ENCODE measurements at places on chromosomes 3 and 15. TPM values are rescaled to one million over a fixed set of nuclear protein-coding genes. Genes with fewer than 3 reads are reported as not detected.
A peak's percentile ranks its signal among the peaks of the same experiment; 100 is the strongest.

The MYD88 gene
- 74.1 TPM for total RNA-seq

The GNAT1 gene
- total RNA-seq: not detected

The CHRFAM7A gene
- not detected for total RNA-seq

The MKRN2OS gene
- not detected for total RNA-seq

The CPLX3 gene
- total RNA-seq: 0.12 TPM

The CCDC39 gene
- total RNA-seq: not detected

The EPHB1 gene
- total RNA-seq: 1.2 TPM

The GOLGA8K gene
- total RNA-seq: 0.77 TPM

The CDHR4 gene
- total RNA-seq: 0.08 TPM

The HCN4 gene
- not detected for total RNA-seq

GRCh38 chr3:130414457-130414856 lies 69.0 kb downstream of the COL6A5 start:
- H3K36me3 ChIP-seq: no peaks in the 10 kb centered on the region
- no peak for DNase-seq
- H3K27me3 ChIP-seq: peaks cover 6% of the 10 kb centered on the region
- H3K27ac ChIP-seq: no peak overlapping the region

- no peak for DNase-seq
- peaks cover 3% of the 10 kb centered on the region for H3K4me1 ChIP-seq
- no peak overlapping the region for H3K27ac ChIP-seq
Observed at GRCh38 chr15:39552556-39552955, 28.3 kb upstream of the THBS1 start.

DNA sequence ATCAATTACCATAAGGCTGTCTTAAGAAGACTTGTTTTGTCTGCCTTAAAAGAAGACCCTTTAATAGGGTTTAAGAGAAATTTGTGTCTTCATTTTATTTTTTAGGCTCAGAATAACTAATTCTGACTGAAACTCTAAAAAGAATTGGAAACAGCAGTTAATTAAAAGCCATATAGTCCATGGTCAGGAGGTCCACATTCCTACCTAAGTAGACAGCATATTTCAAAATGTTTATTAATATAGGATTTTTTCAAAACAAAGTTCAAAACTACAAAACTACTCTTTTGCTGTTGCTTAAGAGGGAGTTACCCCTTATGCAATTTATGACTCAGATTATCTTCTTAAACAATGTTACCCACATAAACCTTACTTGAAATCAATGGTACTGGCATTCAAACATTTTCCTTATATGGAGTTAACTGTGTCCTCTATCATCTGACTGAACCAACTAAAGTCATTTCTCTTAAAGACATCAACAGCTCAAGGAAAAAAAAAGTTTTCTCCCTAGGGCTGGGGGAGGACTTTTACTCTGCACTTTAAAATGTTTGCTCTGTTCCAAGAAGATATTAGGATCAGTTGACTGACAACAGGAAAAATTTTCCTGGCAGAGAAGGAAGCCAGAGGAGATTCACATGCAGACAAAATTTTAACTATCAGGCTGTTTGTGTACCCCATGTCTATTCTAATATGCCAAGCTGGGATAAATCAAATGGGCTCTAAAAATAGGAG lies 56.8 kb upstream of the NANOGP8 start:
- no peak overlapping the region for H3K27ac ChIP-seq
- peaks cover 3% of the 10 kb centered on the region for H3K27me3 ChIP-seq
- DNase-seq: no peak
- H3K4me1 ChIP-seq: no peaks in the 10 kb centered on the region
- H3K4me3 ChIP-seq: no peak overlapping the region

DNA sequence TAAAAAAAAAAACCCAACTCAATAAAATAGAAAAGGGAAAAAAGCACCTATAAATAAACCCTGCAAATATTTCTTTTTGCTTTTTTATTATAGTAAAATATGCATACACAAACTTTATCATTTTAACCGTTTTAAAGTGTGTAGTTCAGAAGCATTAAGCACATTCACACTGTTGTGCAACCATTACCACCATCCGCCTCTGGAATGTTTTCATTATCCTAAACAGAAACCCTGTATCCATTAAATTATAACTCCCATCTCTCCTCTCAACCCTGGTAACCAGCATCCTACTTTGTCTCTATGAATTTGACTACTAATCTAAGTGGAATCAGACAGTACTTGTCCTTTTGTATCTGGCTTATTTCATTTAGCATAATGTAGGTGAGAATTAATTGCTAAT lies 15.0 kb downstream of the CDCP1 start:
- peaks cover 24% of the 10 kb centered on the region for H3K36me3 ChIP-seq
- no peaks in the 10 kb centered on the region for H3K27me3 ChIP-seq
- H3K27ac ChIP-seq: no peak overlapping the region
- peaks cover 22% of the 10 kb centered on the region for H3K4me1 ChIP-seq

- no peak overlapping the region for H3K27ac ChIP-seq
- DNase-seq: no peak
Observed at GRCh38 chr3:81375921-81376320, 385.5 kb downstream of the GBE1 start.

DNA sequence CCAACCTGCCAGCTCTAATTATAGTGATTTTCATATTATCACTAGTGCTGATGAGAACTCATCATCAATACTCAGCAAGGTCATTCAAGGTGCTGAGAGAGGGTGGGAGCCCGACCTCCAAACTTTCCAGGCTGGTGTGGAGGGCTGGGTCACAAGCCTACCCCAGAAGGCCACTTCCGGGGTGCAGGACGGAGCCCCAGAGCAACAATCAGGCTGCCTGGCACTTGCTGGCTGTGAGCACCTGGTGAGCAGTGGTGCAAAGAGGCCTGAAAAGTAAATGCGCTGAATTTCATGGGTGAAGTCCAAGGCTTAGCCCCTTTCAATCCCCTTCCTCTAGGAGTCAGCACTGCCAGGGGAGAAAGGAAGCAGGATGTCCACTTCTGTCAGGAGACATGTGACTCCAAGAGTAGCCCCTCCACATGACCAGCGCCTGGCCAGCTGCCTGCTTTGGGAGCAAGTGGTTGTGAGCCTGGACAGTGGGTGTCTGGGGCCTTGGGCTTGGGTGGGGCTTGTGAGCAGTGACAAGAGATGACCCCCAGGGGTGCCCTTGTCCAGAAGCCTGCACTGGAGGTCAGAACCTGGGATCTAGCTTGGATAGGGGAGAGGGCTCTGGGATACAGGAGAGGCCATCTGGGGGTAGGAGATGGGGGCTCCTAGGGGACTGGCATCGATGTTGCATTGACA lies 165.0 kb upstream of the TLE3 start:
- H3K27me3 ChIP-seq: peaks cover 20% of the 10 kb centered on the region
- peaks cover 46% of the 10 kb centered on the region for H3K4me1 ChIP-seq
- H3K4me3 ChIP-seq: no peak overlapping the region

- H3K4me3 ChIP-seq: no peak overlapping the region
- H3K27me3 ChIP-seq: peaks cover 5% of the 10 kb centered on the region
- H3K4me1 ChIP-seq: peaks cover 4% of the 10 kb centered on the region
Observed at GRCh38 chr3:102715030-102715697, 280.3 kb downstream of the ZPLD1 start.

DNA sequence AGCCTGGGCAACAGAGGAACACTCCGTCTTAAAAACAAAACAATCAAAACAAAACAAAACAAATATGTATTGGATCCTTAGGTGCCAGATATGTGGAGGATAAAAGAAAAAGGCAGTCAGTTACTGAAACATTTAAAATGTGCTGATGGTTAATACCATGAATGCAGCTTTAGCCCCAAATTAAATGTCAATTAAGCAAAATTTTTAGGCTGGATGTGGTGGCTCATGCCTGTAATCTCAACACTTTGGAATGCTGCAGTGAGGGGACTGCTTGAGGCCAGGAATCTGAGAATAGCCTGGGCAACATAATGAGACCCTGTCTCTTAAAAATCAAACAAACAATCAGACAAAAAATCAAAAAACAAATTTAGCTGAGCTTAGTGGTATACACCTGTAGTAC lies 8.5 kb upstream of the CHMP2B start:
- no peak for DNase-seq
- no peaks in the 10 kb centered on the region for H3K4me1 ChIP-seq
- no peaks in the 10 kb centered on the region for H3K36me3 ChIP-seq

DNA sequence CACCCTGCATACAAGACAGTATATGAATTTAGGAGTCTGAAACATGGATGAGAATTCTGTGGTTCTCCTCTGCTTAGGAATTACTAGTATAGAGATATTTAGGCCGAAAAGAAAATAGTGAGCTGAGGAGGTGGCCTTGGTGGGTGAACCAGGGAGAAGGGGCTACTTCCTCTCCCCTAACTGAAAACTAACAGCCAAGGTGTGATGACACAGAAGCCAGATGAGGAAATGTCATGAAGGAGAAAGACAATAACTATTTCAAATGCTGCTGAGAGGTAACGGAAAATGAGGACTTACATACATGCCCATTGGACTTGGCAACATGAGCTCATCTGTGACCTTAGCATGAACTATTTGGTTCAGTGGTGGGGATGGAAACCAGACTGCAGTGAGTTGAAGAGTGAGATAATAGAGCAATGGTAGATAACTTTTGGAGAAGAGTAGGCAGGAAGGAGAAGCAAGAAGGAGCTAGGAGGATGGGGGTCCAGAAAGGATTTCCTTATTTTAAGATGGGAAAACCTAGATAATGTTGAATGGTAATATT lies 114.4 kb upstream of the TSPAN3 start:
- no peak for DNase-seq
- H3K4me1 ChIP-seq: peaks cover 60% of the 10 kb centered on the region
- peaks cover 6% of the 10 kb centered on the region for H3K36me3 ChIP-seq
- H3K27ac ChIP-seq: no peak overlapping the region

DNA sequence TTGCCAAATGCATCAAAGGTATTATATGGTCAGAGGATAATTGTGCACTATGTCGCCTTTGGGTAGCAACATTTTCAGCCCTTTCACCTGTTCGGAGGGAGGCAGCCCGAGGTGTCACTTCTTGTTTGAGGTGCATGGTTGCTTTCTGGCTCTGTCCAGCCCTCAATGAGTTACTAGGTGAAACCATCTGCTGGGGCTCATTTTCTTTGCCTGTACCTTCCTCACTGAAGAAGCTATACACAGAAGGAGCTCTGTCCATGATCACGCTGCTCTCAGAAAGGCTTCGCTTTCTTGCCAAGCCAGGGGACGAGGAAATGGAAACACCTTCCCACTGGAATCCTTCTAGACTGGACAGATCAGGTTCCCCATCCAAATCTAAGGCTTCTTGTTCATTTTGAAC lies 42.7 kb downstream of the ZNF106 start:
- H3K36me3 ChIP-seq: peaks cover 30% of the 10 kb centered on the region
- H3K4me3 ChIP-seq: no peak overlapping the region
- no peak overlapping the region for H3K27ac ChIP-seq
- no peaks in the 10 kb centered on the region for H3K27me3 ChIP-seq
- no peaks in the 10 kb centered on the region for H3K4me1 ChIP-seq

- no peaks in the 10 kb centered on the region for H3K36me3 ChIP-seq
- H3K4me1 ChIP-seq: no peaks in the 10 kb centered on the region
- DNase-seq: no peak
- H3K27me3 ChIP-seq: no peaks in the 10 kb centered on the region
Observed at GRCh38 chr15:101533371-101534140, 44.0 kb upstream of the PCSK6 start.

DNA sequence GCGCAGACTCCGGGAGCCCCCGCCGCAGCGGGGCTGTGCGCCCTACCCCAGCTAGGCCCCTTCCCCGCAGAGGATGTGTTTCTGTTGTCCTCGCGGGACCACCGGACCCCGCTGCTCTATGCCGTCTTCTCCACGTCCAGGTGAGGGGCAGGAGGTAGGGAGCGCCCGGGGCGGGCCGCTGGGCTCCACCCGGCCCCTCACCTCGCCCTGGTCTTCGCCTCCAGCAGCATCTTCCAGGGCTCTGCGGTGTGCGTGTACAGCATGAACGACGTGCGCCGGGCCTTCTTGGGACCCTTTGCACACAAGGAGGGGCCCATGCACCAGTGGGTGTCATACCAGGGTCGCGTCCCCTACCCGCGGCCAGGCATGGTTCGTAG lies 4.7 kb downstream of the SEMA3B start:
- no peaks in the 10 kb centered on the region for H3K36me3 ChIP-seq
- no peak overlapping the region for H3K27ac ChIP-seq
- H3K4me3 ChIP-seq: no peak overlapping the region
- H3K27me3 ChIP-seq: peaks cover 45% of the 10 kb centered on the region
- H3K4me1 ChIP-seq: peaks cover 35% of the 10 kb centered on the region
- DNase-seq: no peak

- no peak overlapping the region for H3K4me3 ChIP-seq
- DNase-seq: no peak
- H3K36me3 ChIP-seq: no peaks in the 10 kb centered on the region
- H3K4me1 ChIP-seq: no peaks in the 10 kb centered on the region
Observed at GRCh38 chr3:144308396-144308795, 336.8 kb downstream of the DIPK2A start.

DNA sequence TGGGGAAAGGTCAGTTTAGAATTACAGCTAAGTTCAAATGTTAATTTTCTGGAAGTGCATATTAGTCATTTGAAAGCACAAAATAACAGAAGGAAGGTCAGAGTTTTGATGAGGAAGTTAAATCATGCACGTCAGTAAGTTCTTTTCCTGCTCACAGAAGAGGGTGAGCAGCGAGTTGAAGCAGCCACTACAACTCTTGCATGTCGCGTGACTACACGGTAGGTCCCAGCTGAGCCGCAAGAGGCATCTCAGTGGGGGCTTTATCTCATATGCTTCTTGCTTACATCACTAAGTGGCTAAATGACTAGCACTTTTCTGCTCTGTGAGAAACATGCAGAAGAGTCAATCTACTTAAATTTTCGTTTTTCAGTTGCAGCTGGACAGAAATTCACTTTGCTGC lies 21.3 kb upstream of the SEC62 start:
- peak overlapping the region; percentile 20 for H3K27ac ChIP-seq
- H3K27me3 ChIP-seq: peaks cover 3% of the 10 kb centered on the region
- H3K4me3 ChIP-seq: peak overlapping the region; percentile 16
- H3K36me3 ChIP-seq: no peaks in the 10 kb centered on the region
- peaks cover 19% of the 10 kb centered on the region for H3K4me1 ChIP-seq

DNA sequence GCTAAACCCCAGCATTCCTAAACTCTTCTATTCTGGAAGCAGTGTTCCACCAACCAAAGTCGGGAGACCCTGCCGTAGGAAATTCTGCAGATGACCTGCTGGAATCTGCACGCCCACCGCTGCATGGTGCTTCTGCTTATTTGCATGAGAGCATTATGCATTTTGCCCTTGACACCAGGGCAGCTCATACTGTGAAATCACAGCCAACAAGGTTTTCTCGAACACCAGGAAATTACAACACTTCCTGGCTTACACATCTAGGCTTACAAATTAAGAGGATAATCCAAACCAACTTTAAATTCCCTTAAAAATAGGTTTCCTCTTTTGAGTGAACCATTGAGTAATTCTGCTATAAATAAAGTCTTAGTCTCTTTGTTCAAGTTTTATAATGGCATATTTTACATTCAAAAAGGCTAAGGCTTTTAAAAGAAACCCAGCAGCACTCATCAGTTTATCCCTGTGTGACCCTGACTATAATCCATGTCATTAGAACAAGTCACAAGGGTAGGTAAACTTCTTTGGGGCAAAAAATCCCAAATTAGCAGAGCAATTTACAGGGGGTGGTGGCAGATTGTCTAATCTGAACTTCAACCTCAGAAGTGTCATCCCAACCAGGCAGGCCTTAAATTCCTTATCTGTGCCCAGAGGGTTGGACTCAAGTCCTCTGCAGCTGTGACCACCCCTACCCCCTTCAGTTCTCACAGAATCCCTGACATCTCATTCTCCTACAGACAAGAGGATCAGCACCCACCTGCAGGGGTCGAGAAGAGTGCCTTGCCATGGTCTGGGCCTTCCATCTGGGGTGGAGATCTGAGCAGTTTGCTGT lies 33.5 kb upstream of the RBP1 start:
- no peak for DNase-seq
- no peaks in the 10 kb centered on the region for H3K36me3 ChIP-seq
- no peaks in the 10 kb centered on the region for H3K4me1 ChIP-seq
- no peak overlapping the region for H3K27ac ChIP-seq
- no peaks in the 10 kb centered on the region for H3K27me3 ChIP-seq

- no peaks in the 10 kb centered on the region for H3K4me1 ChIP-seq
- no peaks in the 10 kb centered on the region for H3K36me3 ChIP-seq
- DNase-seq: no peak
Observed at GRCh38 chr15:97691799-97692198, 268.7 kb upstream of the ARRDC4 start.
